ENCODE measurements at places on chromosomes 5 and 9.

DNA sequence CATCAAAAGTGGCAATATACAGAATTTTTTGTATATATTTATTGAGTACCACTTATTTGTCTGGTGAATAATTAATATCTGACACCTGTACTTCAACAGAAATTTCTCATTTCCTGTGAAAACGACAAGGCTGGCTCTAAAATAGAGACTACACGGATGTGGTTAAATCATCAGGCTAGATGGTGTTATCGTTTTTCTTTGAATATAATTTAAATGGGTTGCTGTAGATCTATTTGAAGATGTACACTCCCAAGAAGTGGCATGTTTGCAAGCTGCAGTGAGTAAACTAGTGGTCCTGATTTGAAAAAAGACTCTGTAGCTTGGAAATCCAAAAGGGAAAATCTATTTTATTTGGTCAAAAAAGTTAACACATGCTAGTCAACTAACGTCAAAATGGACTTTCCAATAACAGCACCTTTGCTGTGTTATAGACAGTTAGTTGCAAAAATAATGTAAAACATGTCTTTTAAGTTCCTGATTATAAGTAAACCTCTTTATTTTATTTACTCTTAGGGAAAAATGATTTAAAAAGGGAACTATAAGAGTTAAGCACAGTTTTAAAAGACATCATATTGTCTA lies 13.8 kb downstream of the ST8SIA4 start:
- no peak for DNase-seq

- no peak for DNase-seq
These were observed 82.9 kb downstream of the RXRA start for GRCh38 chr9:134408939-134409737.

GRCh38 chr5:94693043-94693822 lies 74.8 kb downstream of the SLF1 start:
- DNase-seq, result peak; percentile 95

GRCh38 chr5:56052735-56053134 lies 58.0 kb upstream of the IL6ST start:
- DNase-seq, result no peak

GRCh38 chr5:14810282-14810681 lies 61.3 kb downstream of the ANKH start:
- no peak for DNase-seq

GRCh38 chr5:10604975-10605374 lies 41.1 kb downstream of the ANKRD33B start:
- DNase-seq, result no peak

DNA sequence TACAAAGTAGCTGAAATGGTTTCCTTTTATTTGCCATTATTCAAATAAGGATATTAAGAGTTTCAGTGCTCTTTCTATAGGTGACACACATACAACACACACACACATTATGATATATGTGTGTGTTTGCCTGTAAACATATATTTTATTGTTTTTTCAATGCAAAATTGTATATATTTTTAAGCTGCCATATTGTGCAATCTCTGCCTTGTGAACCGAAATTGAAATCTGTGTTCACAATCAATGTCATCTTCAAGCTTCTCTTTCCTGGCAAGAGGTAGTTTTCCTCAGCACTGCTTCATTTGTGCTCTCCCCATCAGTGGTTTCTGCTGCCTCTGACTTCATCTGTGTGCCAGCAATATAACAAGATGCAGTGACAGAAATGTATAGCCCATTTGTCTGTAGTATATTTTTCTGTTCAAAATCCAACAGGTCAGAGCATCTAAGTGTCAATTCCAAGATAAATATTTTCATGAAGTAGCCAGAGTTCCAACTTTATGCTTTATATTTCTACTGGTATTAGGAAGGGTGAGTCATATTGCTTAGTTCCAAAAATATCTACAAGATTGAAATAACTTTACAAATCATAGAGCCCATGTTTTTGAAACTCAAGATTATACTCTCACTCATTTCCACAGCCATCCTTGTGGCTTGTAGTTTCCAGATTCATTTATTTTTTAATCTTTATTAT lies 1704.8 kb upstream of the CDH9 start:
- peak; percentile 15 for DNase-seq

DNA sequence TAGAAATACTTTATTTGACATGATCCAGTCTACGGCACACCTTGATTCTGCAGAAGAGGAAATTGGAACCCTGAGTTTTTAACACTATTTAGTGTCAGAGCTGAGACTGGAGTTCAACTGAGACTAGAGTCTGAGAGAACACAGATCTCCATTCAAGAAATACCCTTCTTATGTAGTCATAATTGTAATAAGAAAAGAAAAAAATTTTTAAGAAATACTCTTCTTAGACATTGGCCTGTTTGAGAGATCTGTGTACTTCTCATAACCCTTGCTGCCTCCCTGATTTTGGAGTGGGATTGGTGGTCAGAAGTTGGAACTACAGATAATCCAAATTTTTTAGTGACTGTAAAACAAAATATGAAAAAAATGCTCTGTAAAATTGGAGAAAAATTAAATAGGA lies 253.4 kb downstream of the ARRDC3 start:
- DNase-seq, result no peak

- DNase-seq, result no peak
These were observed 6.9 kb upstream of the BOD1 start for GRCh38 chr5:173623296-173623771.

DNA sequence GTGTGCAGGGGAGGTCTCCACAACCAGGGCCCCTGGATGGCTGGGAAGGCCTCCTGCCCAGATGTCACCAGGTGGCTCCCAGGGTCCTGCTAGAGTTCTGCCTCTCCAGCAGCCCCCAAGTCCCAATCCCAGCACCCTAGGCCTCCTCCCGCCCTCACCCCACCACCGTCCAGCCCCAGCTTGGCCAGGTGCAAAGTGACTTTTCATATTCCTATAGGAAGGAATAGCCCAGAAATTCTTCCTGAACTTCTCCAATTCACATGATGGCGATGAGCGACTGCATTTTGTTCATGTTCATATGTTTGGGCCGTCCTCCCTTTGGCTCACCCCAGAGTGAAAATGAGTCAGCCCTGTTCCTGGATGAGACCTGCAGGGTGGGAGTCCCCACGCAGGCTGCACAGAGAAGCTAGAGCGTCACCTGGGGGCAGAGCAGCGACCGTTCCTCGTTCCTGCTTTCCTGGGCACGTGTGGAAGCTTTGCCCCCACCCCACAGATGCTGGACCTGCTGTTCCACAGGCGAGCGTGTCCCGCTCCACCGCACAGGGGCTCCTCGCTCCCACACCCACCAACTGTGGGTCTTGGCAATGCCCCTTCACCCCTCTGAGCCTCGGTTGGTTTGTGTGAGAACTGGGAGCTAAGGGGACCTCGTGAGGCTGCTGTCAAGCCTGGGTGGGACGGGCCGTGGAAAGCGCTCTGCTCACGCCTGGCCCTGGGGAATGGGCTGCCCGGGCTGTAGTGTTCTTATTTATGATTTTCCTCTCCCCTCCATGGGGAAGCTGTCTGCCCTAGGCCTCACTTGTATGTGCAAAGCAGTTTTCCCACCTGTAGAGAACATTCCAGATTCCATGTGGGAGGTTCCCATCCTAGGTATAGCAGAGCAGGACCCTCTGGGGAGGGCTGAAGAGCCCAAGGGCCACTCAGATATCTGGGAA lies 6.9 kb downstream of the MRPS2 start:
- DNase-seq, result no peak

DNA sequence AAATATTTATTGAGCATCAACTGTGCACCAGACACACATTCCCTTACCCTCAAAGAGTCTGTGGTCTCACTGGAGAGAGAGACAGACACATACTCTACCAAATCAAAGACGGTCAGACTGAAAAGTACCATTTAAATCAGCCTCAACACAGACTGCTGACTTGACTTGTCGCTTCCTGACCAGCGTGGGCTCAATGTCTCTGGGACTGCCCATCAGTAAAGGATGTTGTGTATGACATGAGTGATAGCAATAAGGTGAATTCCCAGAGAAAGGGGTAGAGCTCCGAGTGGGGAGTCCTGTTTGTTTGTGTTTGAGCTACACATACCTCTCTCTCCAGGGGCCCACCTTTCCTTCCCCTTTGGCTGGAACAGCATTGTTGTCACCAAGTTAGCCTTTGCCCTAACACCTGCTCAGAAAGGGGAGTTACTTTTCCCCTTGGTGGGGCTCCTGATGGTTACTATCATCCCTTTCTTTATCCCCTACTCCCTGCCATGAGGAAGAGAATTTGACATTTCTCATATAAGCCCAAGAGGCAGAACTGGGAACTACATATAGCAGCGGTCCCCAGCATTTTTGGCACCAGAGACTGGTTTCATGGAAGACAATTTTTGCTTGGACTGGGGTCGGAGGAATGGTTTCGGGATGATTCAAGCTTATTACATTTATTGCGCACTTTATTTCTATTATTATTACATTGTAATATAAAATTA lies 33.9 kb downstream of the NR4A3 start:
- DNase-seq, result no peak

GRCh38 chr5:27511061-27511460 lies 472.7 kb upstream of the CDH9 start:
- DNase-seq, result peak; percentile 71

DNA sequence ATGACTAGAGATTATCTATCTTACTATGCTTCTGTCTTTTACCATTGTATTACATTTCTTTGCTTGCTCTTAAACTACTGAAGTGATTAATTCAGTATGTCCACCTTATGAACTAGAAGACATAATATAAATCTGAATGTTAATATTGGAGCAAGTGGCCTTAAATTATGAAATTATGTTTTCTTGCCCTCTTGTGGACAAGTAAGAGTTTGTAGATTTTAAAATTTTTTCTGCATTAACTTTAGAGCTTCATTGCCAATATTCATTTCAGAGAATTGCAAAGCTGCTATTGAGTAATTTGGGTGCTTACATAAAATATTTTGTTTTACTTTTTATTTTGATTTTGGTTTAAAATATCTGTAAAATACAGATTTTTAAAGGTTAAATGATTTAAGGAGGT lies 55.3 kb downstream of the RANBP17 start:
- DNase-seq, result peak; percentile 8

GRCh38 chr5:154801083-154801482 lies 45.9 kb downstream of the LARP1 start:
- DNase-seq, result peak; percentile 49

DNA sequence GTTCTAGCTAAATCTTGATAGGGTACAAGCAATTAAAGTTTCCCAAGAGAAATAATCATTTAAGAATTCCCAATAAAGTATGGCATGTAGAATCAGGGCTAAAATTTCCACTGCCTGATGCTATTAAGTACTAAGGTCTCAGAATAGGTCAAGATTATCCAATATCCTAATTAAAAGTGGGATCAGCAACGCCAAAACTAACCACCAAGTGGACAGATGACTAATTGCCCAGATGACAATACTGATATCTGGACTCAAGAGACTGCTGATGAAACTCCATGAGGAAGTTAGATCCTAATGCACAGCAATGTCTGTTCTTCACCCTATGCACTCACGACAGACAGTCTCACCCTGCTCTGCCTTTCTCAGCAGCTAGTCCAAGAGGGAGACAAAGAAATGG lies 14.3 kb downstream of the DEPDC1B start:
- DNase-seq, result no peak

GRCh38 chr9:93122721-93123221 lies 11.3 kb downstream of the NINJ1 start:
- no peak for DNase-seq

- DNase-seq, result no peak
These were observed 626 bp downstream of the OR13C2 start for GRCh38 chr9:104604801-104605200.

GRCh38 chr9:131222460-131222859 lies 53.9 kb downstream of the FAM78A start:
- DNase-seq, result no peak

- no peak for DNase-seq
These were observed 673.0 kb downstream of the ELAVL2 start for GRCh38 chr9:23153058-23153457.

DNA sequence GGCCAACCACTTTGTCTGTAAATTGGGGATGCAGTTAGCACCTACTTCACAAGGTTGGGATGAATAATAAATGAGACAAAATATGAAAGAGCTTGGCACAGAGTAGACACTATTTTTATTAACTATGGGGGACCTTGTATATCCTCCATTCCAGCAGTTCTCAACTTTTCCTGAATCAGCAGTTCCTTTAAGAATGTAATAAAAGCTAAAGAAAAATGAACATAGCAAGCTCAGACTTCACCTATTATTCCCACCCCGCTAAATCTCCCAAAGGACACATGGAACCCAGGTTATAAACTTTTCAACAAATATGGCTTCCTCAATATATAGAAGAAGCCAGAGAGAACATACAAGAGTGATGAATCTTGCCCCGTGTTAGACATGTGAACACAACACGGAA lies 32.0 kb upstream of the TTC1 start:
- DNase-seq, result no peak

GRCh38 chr5:132100672-132101261 lies 27.2 kb downstream of the CSF2 start:
- DNase-seq, result no peak

DNA sequence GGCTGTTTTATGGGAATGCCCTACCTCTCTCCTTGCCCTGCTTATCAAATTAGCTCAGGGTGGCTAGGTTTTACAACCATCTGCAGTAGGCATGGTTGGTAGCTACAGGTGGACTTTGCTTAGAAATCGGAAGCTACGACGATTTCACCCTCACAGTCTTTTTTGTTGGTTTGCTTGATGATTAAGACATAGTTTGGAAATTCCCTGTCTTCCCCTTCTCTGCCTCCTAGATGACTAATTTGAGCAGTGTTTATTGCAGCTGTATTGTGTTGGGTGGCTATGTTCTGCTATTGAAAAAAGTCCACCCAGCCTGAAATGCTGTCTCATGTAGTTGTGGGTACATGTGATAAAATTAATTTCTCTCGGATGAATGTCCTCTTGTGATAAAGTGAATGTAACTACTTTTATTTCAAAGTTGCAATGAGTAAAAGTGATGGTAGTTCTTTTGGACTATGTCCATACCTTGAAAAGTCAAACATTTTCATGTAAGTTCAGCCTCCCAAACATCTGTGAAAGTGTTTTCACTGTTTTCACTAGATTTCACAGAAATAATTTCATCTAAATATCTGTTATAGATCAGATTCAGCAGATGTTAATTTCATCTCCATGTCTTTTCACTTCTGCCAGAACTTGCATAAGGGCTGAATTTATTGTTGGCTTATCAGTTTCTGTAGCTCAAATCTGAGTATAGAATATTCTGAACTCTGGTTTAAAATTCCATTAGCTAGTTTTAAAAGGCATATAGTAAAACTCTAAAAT lies 37.3 kb upstream of the FYB1 start:
- DNase-seq, result peak; percentile 82

- DNase-seq, result peak; percentile 96
These were observed 653.4 kb downstream of the ANXA1 start for GRCh38 chr9:73805111-73805510.

- DNase-seq, result no peak
These were observed 2.7 kb downstream of the HSPB3 start for GRCh38 chr5:54458221-54458620.

GRCh38 chr5:39543335-39543734 lies 118.6 kb upstream of the DAB2 start:
- peak; percentile 63 for DNase-seq

GRCh38 chr5:66134407-66134861 lies 9.7 kb upstream of the SREK1 start:
- DNase-seq, result no peak

- no peak for DNase-seq
These were observed 87.5 kb upstream of the GAS1 start for GRCh38 chr9:87034841-87035240.

Data from amniotic epithelial cell (primary cell).